ENCODE measurements at places on chromosomes 12 and 14.

DNA sequence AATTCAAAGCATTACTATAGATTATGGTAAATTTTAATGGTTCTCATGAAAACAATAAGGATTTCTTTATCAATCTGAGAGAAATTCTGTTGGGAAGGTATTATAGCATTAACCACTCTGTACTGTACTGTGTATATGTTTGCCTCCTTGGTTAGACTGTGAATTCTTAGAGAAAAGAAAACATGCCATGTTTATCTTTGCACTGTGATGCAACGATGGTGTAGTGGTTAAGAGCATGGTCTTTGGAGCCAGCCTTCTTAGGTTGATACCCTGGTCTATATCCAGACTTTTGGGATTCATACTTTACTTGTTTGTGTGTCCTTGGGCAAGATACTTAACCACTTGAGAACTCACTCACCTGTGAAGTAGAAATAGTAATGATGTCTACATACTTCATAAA, 32.2 kb upstream of the NUBPL start:
- no peak for DNase-seq

DNA sequence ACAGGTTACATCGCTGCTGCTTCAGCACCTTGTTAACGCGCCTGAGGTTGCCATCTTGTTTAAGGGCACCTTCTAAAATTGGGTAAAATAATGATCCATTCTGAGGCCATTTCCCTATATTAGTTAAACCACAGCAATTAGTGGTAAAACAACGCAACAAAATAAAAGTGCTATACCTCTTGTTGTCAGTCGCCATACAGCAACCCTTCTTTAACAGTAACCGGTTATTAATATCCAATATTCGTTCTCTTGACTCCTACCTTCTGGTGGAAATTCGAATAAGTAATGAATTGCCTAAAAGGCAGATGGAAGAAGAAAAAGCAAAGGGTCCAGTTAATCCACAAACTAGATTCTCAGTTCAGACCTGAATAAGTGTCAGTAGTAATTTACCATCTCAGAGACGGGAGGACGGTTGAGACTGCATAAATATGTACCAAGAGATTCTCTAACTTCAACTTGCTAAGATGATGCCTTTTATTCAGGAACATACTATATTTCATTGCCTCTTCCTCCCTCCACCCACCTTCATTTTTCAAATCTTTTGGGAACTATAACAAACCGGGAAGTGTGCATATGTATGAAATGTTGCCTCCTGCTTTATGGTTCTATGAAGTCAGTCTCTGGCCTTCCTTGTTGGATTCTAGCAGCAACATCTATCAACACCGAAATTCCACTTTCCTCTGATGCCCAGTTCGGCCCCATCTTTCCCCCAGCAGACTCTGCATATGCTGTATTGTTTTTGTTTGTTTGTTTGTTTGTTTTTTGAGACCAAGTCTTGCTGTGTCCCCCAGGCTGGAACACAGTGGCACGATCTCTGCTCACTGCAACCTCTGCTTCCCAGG, 824 bp upstream of the PSMB5 start:
- no peak for DNase-seq

DNA sequence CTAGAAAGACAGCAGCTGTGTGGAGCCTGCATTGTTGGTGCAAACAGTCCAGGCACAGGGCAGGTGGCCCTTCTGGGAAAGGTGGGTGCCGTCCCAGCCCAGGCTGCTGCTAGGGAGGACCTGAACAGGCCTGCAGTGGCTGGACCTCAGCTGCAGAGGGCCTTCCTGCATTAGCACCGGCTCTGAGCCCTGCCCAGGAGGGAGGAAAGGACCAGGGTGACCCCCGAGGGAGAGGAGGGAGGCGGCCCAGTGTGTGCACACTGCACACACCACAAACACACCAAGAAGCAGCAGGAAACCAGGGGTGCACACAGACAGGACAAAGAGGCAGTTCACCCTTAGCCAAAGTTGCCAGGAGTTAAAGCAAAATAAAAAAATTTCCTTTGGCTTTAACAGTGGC, 8.0 kb upstream of the PGAM5 start:
- DNase-seq: no peak

- DNase-seq: no peak
Observed at GRCh38 chr12:120263748-120264085, 1.8 kb downstream of the PXN start.

DNA sequence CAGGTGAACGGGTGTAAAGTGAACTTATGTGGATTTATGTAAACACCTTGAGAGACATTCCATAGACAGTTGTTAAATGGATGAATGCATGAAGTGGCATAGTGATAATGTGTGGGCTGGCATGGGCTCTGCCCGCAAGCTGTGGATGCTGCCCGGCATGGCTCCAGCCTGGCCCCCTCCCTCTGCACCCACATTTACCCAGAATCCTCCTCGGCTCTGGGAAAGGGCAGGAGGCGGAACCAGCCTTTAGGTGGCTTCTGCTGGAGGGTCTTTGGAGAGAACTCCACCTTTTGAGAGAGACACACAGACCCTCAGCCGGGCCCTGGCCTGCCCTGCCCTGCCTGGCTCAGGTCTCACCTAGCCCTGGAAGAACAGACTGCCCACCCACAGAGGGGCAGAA, 18.7 kb downstream of the RASAL1 start:
- DNase-seq: no peak

DNA sequence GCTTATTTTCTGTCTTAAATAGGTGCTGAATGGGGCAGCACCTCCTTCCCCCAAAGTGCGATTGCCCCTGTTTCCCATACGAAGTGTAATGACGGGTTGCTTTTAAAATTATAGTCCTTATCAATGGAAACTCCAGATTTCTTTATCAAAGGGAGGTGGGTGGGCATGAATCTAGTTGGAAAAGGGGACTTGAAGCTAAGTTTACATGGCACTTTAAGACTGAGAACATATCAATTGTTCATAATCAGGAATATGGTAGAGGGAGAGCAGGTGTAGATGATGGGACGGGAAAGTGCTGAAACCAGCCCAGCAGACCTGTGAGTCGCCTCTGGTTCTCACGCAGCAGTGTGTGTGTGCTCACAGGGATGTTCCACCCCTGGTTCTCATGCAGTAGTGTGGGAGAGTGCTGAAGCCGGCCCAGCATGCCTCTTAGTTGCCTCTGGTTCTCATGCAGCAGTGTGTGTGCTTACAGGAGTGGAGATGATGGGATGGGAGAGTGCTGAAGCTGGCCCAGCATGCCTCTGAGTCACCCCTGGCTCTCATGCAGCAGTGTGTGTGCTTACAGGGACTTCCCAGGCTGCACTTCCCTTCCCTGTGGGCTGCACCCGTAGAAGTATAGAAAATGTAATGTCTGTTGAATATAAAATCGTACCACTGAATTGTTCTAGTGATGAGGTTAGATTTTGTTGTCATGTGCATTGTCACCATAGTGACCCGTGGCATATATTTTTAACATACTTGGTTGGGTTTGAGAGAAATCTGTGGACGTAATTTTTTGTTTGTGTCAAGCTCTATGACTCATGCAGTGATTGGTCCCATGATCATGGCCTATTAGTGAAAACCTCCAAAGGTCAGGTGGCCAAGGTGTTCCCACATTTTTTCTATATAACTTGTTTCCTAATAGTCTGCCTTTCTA, 51.6 kb downstream of the GPATCH2L start:
- no peak for DNase-seq

DNA sequence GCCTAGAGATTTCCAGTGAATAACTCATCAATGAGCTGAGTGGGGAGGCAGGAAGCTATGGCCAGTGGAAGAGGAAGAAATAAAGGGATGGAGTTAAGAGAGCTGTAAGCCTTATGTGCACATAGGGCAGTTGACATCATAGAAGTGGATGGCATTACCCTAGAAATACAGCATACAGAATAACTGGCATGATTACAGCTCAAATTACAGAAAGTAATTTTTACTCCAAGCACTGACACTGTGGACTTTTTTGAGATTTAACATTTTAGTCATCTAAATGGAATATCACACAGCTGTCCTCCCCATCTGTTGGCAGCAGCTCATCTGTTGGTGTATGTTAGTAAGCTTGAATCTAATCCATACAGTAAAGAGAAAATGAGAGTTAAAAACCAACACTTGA, 5.4 kb upstream of the IPO8 start:
- DNase-seq: no peak

DNA sequence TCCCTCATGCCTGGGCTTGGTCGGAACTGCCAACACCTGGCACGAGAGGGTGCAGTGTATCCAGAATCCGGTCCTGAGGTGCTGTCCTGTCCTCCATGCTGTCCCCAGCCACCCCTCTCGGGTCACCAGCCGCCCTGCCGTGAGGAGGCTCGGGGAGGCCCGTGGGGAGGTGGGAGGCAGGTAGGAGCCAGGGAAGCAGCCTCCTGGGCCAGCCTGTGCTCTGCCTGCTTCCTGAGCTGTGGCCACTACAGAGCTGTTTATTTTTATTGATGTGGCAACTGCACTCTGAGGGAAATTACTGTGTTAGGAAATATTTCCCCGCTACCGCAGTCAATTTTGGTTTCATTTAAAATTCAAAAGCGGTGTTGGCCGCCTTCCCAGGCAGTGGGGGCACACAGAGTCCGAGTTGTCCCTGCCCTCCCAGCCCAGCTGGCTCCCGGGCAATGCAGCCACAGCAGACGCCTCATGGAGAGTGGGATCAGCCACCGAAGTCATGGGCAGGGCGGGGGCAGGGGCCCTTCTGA, 18.3 kb downstream of the NOC4L start:
- no peak for DNase-seq

- DNase-seq: no peak
Observed at GRCh38 chr12:124666722-124667259, 99.4 kb upstream of the NCOR2 start.

DNA sequence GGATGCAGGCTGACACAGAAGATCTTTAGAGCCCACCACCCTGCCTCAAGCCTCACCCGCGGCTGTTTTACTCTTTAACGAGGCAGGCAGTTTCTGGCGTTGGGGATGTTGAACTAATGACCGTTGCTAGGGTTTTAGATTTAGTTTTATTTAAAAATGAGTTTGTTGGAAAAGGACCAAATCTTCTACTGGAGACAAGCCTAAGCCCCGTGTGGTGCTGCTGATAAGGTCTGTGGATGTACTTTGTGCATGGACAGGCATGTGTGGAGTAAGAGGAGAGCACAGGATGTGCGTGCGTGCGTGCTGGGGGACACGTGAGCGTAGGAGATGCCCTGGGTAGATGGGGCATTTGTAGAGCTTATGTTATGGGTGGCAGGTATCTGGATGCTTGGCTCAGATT, 5.7 kb downstream of the NTF3 start:
- DNase-seq: no peak

DNA sequence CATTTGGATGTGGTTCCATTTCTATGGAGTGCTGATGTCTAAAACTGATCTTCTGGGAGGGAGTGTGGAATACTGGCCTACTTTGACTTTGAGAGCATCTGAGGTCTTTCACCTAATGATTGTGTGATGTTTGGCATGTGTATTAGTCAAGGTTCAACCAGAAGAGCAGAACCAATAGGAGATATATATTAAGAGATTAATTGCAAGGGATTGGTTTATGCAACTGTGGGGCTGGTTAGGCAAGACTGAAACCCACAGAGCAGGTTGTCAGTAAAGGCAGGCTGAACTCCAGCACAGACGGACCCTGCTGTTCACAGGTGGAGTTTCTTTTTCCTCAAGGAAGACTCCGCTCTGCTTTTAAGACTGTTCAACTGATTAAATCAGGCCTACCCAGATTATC, 11.6 kb downstream of the BMAL2 start:
- DNase-seq: no peak

- no peak for DNase-seq
Observed at GRCh38 chr12:6392504-6392903, 8.5 kb downstream of the LTBR start.

GRCh38 chr12:52200086-52200780, 8.4 kb upstream of the KRT80 start:
- no peak for DNase-seq

DNA sequence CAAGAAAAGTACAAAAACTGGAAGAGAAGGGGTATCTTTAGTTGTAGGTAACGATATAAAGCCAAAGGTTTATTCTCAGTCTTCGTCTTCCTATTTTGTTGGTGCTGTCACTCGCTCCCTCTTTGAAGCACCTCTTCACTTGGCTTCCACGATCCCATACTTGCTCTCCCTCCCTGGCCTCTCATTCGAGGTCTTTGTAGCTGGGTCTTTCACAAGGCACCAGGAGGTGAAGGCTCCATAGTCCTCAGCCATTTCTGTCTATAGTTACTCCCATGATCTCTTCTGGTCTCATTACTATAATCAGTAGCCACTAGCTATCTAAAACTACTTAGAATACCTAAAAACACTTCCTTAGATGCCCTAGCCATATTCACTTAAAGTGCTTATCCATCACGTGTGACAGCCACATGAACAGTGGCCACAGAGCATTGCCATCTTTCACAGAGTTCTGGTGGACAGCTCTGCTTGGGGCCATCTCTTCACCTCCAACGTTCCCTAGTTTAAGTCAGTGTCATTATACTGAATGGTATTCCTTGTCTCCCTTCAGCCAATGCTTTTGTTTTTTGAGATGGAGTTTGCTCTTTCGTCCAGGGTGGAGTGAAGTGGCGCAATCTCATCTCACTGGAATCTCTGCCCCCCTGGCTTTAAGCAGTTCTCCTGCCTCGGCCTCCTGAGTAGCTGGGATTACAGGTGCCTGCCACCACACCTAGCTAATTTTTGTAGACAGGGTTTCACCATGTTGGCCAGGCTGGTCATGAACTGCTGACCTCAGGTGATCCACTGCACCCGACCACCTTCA, 57.1 kb downstream of the ATP2A2 start:
- DNase-seq: no peak

DNA sequence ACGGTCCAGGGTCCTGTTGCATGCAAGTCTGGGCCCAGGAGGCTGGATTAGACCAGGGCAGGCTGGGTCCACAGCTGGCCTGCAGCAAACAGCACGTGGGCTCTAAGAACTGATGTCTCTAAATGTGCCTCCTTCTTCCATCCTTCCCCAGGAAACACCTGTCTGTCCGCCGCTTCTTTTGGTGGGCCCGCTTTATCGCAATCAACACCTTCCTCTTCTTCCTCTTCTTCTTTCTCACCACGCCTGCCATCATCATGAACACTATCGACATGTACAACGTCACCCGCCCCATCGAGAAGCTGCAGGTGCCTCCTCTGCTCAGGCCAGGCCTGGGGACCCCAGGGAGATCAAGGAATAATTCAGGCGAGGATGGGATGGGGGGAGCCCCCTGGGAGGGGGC, 28.3 kb downstream of the NGB start:
- no peak for DNase-seq

GRCh38 chr12:114667669-114668150, 16.3 kb downstream of the TBX3 start:
- no peak for DNase-seq

GRCh38 chr12:113120670-113121370, 14.7 kb downstream of the RASAL1 start:
- DNase-seq: no peak

DNA sequence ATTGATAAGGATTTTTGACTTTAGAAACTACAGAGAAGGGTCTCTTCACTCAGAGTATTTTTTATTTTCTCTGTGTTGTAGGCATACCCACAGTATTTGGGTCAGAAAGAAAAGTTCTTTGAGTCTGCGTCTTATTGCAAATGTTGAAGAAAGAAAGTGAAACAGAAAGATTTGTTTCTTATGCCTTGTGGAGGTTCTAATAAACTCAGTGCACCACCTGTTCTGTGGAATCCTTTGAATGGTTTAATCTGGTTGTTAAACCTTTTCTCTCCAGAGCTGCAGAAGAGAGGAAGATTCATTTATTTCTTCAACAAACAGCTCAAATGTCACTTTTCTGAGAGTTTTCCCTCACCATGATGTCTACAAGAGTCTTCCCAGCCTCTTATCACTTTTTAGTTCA, 146.6 kb upstream of the PLEKHG7 start:
- DNase-seq: no peak

All from stimulated activated CD8-positive, alpha-beta memory T cell treated with anti-CD3 and anti-CD28 coated beads, Interleukin-7, amount 100 ng/mL, for 24 hours (primary cell).